ENCODE measurements at places on chromosomes 2 and 18.

GRCh38 chr18:78906066-78906465 lies 73.6 kb upstream of the SALL3 start:
- DNase-seq: no peak

DNA sequence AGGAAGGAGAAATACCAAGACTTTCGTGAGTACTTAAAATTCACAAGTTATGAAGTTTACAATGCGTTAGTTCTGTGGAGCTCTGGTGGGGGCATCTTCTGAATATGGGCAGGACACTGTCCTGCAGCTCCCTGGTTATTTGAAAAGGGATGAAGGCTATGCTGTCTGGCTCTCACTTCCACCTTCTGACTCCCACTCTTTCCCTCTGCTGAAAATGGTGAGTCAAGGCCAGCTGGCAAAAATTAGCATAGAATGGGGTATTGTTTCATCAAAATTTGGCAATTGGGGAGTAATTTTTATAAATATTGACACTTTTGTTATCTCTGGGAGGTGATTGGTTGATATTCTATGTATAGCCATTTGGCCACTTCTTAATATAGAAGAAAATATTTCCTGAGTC lies 177.4 kb downstream of the PARD3B start:
- no peak for DNase-seq

- no peak for DNase-seq
These were observed 21.6 kb upstream of the SLC1A4 start for GRCh38 chr2:64967601-64968000.

- no peak for DNase-seq
These were observed 86.7 kb downstream of the KCNS3 start for GRCh38 chr2:17965196-17965595.

- no peak for DNase-seq
These were observed 1.8 kb downstream of the PRKCE start for GRCh38 chr2:45653122-45653913.

DNA sequence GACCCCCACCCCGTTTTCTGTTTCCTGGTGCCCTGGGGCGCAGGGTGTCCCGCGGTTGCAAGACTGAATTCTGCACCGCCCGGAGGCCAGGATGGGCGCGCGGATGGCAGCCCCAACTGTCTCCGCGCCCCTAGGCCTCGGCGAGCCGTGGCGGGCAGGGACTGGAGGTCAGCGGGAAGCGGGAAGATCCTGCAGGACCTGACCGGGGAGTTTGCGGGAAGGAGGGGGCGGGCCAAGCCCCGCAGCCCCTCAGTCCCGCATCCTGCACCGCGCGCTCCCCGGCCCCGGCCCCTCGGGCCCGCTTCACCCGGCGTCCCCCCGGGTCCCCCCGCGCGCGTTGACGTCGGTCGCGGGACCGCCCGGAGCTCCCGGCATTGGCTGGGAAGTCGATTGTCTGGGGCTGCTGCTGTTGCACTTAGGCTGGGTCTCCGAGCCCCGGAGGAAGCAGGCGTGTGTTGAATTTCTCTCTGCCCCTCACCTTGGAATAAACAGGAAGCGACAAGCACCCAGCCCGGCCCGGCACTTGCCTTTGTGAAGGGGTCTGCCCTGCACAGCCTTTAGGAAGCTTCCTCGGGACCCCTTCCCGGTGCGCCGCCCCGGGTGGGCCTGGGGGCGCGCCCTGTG lies at the start of gene LDLRAD4:
TSS of gene LDLRAD4 (plus strand) at position 393 of the 624 bp plus-strand sequence.
- DNase-seq: no peak

DNA sequence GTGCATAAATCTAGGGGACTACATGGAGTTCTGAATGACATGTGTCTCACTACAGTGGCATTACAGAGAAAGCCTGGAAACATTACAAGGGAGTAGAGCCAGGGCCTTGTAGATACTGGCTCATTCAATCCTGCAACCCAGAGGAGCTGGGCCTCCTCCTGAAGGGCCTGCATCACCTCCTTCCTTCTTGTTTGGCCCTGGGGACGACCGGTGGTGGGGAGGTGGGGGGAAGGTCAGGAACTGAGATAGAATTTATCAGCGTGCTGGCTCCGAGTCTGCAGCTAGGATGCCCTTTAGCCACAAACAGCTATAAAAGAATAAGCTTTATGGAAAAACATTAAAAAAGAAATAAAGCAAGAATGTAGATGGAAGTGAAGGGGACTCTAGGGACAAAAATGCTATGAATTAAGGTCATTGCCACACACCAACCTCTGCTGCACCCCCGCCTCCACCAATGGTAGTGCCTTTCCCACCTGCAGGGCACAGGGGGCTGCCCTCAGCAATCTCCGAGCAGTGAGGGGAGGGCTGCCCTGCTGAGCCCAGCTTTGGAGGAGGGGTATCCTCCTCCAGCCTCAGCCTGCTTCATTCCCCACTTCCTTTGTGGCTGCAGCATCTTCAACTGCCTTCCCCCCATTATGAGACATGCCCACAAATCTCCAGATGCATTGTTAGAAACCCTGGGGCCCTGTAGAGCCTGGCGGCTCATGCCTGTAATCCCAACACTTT lies 149.0 kb downstream of the MSH2 start:
- no peak for DNase-seq

DNA sequence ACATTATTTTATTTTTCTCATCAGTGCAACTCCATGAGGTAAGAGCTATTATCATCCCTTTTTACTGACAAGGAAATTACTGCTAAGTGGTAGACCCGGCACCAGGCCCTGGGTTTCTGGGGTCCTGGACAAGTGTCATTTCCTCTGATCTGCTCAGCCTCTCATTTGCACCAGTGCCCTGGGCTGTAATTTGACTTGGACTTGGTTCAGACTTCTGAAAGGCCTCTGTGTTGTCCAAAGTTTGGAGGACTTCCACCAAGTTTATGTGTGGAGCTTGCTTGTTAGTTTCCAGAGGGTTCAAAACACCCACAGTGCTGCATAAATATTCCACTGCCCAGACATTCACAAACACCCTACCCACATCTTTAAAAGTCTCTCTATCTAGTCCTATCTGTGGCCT lies 44.0 kb upstream of the PPP1CB start:
- DNase-seq: no peak

DNA sequence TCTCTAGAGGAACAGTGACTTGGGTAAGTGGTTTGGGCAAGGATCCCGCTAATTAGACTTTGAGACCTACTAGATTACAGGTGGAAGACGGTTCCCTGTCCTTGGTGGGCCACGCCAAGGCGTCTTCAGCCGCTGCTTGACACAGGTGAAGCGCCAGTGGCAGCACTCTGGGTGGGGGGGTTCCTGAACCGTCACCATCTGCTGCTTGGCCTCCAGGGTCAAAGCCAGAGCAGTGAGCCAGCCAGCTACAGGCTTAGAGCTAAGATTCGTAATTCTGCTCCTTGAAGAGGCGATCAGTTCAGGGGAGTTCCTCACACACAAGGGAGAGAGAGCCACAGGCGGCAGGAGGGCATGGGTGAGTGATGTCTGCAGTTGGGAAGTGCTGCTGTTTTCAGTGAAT lies 39.4 kb upstream of the RBM44 start:
- peak; percentile 18 for DNase-seq

DNA sequence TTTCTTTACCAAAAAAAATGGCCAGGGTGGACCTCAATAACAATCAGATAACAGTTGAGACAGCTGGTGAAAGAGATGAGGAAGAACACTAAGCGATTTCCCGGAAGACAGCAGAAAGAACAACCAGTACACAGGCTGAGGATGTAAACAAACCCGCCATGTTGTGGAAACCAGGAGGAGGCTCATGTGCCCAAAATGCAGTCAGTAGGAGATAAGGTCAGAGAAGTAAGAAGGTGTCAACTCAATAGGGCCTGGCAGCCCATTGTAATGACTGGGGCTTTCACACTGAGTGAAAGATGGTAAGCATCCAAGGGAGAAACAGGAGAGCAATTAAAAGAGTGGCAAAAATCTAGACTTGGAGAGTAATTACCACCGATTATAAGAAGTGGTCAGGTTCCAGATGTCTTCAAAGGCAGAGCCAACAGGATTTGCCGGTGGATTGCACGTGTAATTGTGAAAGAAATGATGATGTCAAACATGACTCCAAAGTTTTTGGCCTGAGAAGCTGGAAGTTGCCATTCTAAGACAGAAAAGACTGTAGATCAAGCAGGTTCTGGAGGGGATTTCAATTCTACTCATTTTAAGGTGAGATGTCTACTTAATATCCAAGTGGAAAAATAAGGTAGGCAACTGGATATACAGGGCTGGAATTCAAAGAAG lies 77.7 kb upstream of the CYP1B1 start:
- no peak for DNase-seq

DNA sequence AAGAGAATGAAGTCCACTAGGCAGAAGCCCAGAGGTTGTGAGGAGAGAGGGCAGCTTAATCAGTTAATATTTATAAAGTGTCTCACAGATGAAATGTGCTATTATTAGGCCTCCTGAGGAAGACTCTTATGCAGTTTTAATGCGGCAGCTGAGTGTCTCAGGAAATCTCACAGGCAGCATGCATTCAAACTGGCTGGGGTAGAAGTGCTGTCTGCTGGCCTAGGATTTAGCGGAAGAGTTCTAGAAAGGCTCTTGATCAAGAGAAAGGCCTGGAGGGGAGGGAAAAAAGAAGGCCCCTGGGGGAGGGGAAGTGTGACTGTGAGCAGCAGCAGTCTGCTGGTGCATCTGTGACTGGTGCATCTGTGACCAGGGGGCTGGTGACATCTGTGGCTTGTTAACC lies 133.0 kb downstream of the FSHR start:
- DNase-seq: no peak

- DNase-seq: no peak
These were observed 3.1 kb downstream of the IL36RN start for GRCh38 chr2:113061896-113062770.

GRCh38 chr2:139773720-139774277 lies 993.6 kb upstream of the NXPH2 start:
- no peak for DNase-seq

- DNase-seq: peak; percentile 48
These were observed 73.3 kb downstream of the PIK3C3 start for GRCh38 chr18:42028247-42028832.

- DNase-seq: peak; percentile 36
These were observed 69.5 kb downstream of the EVA1A start for GRCh38 chr2:75491129-75491753.

GRCh38 chr2:237600205-237600846 lies 9.8 kb upstream of the RAB17 start:
- DNase-seq: peak; percentile 81

- DNase-seq: no peak
These were observed 74.2 kb downstream of the LYPD6B start for GRCh38 chr2:149112713-149113112.

- DNase-seq: no peak
These were observed 110.9 kb upstream of the RND3 start for GRCh38 chr2:150598383-150598782.

GRCh38 chr2:117832332-117832731 lies 17.8 kb downstream of the DDX18 start:
- peak; percentile 45 for DNase-seq

- DNase-seq: no peak
These were observed 97.4 kb downstream of the EIPR1 start for GRCh38 chr2:3280197-3280596.

DNA sequence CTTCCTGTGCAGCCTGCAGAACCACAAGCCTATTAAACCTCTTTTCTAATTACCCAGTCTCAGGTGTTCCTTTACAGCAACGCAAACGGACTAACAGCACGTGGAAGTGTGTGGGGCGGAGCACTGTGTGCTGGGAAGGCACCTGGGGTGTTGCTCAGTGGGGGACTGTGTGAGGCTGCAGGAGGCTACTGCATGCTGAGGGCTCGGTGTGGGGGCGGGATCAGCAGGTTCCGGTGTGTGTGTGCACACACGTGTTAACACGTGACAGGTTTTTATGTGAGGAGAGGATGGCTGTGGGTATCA lies 58.9 kb downstream of the ANKMY1 start:
- DNase-seq: no peak

DNA sequence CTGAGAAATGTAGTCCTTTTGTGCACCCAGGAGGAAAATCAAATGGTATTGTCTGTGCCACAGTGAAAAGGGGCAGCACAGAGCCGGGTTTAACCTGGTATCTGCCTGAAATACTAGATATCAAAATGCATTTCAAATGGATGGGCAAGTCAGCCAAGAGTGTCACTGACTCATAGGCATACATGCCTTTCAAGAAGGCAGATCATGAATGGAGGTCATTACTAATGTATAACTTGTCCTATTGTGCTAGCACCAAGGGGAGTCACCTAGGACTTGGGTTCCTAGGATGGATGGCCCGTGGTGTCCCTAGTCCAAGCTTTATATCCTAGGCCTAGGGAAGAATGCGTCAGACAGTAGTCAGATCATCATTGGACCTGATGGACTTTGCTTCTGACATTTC lies 49.9 kb downstream of the TCF7L1 start:
- DNase-seq: no peak

DNA sequence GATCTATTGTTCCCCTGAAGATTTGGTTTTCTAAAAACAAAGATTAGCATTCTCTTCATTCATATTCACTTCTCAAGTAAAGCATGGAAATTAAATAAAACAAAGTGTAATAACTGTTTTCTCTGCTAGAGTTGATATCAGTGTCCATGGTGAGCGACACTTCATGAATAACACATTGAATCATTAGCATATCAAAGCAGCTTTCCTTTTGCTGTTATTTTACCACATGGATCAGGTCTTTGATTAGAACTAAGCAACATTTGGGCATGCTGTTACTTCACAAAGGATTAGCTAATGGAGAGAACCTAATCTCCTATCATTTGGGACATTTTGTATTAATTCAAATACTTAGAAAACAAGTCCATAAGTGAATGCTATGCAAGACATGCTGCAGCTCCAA lies 368.8 kb upstream of the CDH19 start:
- no peak for DNase-seq

GRCh38 chr2:65136253-65136652 lies 6.3 kb upstream of the RAB1A start:
- DNase-seq: no peak

GRCh38 chr2:145777297-145777696 lies 1257.4 kb upstream of the ZEB2 start:
- DNase-seq: peak; percentile 85
